ENCODE measurements at places on chromosomes 3 and 15.

DNA sequence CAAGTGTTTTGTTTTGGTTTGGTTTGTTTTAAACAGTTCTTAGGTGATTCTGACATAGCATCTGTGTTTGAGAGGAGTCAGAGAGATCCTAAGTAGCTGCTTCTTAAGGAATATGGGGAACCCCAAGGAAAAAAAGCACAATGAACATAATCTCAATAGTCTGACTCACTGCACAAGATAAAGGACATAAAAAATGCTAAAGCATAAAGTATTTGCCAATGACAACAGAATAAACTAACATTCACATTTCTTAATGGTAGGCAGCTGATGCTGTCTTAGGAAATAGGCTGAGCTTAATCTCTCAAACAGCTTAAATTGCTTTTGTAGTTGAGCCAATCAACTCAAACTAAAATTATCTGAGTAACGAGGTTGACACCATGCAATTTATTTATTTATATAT lies 2.9 kb downstream of the NCEH1 start:
- no peak for DNase-seq

GRCh38 chr3:16551342-16551976 lies 38.0 kb upstream of the RFTN1 start:
- DNase-seq: no peak

DNA sequence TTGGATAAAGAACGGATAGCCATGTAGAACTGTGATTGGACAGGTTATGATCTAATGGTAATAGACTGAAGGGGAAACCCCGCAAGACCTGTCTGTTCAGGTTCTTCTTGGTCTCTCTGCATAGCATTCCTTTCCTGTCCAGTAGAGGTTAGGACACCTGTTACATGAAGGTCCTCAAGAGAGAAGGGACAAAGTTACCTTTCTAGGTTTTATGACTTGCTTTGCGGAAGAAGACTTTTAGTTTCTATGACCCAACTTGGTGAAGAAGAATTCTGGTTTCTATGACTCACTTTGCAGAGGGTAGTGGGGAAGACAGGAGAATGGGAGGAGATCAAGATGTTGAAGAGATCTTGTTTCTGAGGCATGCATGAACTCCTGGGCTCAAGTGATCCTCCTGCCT lies 97.9 kb upstream of the C3orf80 start:
- DNase-seq: no peak

GRCh38 chr3:76383781-76384180 lies 598.4 kb upstream of the ZNF717 start:
- DNase-seq: no peak

DNA sequence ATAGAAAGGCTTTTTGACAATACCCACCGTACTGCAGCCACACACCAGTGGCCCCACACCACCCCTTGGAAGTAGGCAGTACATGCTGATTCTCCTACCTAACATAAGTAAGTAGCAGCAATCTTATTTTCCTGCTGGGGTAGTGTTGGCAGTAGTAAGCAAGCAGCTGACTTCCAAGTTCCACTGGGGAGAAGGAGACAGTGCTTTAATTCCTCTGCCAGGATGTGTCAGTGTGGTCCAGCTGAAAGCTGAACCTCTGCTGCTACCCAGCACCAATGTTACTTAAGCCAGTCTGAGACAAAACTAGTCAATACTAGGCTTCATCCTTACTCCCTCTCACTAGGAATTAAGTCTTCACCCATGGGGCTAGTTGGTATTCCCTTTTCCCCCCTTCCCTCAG lies 74.7 kb downstream of the DZIP3 start:
- DNase-seq: no peak

DNA sequence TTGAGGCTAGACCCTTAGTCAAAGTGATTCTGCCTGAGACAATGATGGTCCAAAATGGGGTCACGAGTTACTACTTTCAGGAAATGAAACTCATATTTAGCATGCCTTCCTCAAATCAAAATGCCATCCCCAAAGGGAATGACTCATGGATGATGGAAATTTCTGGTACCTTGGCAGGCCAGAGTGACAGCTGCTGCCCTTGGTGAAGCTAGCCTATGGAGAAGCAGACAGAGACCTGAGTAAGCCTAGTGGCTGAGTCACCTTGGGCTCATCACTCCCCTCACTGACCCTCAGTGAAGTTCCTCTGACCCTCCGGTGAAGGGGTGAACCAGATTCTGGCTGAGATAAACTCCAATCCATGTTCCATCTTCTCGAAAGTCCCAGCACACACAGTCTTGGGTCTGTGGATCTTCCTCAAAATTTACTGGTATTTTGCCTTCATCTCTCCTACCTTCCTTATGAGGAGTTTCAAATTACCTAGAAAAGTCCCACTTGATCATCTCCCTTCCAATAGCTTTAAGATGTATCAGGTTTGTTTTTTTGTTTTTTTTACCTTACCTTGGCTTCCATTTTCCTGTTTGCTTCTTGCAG lies 54.5 kb upstream of the ABHD17C start:
- DNase-seq: no peak

DNA sequence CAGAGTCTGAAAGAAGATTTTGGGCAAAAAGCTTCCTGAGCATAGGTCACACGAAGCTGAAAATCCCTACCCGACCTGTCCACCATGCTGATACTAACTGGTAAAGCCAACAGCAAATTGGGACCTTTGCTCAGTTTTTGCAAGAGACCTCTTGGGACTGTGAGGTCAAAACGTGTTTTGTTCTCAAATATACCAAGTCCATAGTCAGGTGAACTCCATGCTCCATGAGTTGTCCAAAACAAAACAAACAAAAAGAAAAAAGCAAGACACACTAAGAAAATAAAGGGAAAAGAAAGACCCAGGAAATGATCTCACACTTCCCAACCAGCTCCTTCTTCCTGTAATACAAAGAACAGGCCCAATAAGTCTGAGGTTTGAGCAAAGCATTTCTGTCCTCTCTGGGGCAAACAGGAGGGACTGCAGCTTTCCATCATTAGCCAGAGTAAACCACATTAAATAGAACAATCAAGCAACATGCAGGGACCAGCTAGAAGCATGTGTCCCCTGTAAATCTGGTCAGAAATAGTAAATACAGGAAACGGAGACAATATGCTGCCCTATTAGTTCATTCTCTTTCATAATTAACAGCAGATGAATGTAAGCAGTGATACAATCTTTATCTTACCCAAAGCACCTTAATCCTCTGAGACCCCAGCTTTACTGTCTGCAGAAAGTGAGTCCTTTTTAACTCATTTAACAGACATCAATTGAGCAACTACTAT lies 125.0 kb upstream of the LIPC start:
- no peak for DNase-seq

DNA sequence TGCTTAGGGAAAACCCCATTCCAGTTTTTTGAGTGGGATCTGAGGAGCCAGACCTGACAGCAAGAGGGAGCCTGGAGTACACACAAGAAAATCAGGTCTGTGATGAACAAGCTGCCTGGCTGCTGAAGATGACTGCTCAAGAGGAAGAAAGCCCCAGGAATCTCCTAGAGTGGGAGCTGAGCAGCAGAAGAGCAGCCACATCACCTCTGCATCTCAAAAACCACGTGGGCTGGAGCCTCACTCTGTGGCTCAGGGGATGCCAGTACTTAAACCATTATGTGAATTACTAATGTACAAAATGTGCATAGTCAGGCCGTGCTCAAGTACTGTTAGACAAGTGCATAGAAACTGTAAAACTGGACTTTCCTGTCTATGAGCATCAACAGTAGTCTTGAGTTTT lies 52.4 kb downstream of the SLC9A9 start:
- DNase-seq: no peak

- no peak for DNase-seq
Measured at GRCh38 chr3:10471054-10471688, 34.2 kb downstream of the ATP2B2 start.

GRCh38 chr15:64187396-64188191 lies 24.8 kb upstream of the PPIB start:
- DNase-seq: no peak

DNA sequence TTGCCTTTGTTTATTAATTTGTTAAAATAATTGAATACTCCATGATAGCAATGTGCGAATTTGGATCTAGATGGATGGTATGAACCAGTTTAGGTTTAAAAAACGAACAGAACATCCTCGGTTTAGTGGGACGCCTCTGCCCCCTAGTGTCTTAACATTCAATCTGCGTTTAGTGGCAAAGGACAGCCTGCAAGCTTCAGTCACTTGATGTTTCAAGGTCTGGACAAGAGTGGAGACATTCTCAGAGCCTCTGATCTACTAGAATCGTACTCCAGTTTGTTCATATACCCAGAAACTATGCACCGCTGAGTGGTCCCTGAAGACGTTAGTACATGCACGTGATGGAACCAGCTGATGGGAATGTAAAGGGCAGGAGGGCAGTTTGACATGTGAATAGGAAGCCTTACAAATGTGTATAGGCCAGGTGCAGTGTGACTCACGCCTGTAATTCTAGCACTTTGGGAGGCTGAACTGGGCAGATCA lies 17.8 kb upstream of the ATP13A4 start:
- DNase-seq: no peak

DNA sequence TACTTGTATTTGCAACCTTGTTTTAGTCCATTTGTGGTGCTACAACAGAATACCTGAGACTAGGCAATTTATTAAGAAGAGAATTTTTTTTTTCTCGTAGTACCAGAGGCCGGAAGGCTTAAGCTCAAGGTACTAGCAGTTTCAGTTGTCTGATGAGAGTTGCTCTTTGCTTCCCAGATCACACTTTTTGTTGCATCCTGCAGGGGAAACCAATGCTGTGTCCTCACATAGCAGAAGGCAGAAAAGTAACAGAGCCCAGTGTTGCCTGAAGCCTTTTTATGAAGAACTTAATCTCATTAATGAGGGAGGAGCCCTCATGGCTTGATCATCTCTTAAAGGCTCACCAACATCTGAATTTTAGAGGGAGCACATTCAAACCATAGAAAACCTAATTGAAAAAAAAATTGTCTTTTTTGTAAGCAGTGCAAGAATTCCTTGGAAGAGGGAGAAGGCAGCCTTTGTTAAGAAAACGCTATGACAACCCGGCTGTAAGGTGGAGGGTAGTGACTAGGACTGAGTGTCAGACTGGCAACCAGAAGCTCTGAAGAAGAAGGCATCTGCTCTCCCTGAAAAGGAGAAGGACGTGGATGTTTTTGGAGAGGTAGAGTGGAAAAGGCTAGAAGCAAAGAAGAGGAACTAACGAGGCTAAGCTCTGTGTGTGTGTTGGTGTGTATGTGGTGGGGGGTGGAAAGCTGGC lies 1245.3 kb downstream of the ROBO2 start:
- DNase-seq: no peak

GRCh38 chr3:30048431-30048830 lies 558.0 kb upstream of the TGFBR2 start:
- no peak for DNase-seq

DNA sequence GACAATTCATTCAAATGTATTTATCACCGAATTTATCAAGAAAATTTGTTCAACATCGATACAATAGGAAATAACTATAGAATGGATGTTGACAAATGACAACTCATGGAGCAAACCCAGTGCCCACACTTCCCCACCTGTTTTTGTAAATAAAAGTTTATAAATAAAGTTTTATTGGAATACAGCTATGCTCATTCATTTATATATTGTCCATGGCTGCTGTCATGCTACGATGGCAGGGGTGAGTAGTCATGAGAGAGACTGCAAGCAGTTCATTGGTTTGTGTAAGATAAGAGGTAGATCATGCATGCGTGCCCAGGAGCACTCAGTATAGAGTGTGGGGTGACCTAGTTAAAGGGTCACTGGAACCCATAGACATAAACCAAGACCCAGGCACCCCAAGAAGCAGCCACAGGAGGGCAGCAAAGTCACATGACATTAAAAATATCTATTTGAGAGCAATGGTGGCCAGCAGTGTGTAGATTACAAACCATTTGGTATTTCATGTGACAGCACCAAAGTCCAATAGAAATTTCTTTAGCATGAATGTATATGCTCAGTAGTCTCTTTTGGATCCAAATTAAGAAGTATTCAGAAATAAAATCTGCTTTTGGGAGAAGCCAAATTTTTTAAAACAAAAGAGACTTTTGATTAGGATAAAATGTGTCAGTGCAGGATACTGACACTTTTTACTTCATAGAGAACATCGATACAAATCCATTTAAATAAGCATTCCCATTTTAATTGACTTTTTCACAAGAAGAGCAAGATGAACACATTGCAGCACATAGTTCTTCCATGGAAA lies 794.8 kb downstream of the MCTP2 start:
- DNase-seq: no peak

GRCh38 chr15:70801109-70801508 lies 37.8 kb upstream of the UACA start:
- no peak for DNase-seq

DNA sequence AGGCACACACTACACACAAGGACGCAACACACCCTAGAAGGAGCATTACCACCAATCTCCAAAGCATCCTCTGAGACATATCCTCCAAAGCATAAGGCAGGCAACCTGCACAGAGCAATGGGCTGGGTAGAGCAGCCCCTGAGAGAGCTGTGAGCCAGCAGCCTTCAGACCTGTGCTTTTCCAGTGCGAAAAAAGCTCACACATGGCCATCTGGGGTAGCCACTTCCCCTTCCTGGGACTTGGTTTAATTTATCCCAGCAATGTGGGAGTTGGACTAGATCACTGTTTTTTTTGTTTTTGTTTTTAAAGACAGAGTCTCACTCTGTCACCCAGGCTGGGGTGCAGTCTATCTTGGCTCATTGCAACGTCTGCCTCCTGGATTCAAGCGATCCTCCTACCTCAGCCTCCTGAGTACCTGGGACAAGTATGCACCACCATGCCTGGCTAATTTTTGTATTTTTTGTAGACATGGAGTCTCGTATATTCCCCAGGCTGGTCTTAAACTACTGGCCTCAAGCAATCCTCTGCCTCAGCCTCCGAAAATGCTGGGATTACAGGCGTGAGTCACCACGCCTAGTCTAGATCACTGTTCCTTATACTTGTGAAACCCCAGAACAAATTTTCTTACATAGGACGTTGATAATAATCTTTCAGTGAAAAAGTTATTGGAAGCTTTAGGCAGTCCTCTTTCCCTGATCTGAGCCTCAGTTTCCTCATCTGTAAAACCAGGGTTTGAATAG lies 18.9 kb downstream of the PTPN23 start:
- DNase-seq: no peak

DNA sequence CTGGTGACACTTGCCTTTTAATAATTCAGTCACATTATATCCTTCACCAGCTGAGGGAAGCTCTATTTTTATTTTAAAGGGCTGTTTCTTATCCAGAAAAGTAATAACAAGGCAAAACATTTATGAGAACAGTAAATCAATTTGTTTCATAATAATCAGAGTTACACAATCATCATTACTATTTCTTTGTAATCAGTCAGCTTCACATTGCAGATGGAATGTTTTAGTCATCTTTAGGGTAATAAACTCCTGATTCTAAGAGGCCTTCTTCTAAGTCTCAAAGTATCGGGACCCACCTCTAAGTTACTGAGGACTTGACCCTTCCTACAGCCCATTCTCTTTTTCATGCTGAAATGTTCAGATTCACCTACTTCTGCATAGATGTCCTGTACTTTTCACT lies 298.3 kb upstream of the TGFBR2 start:
- DNase-seq: no peak

DNA sequence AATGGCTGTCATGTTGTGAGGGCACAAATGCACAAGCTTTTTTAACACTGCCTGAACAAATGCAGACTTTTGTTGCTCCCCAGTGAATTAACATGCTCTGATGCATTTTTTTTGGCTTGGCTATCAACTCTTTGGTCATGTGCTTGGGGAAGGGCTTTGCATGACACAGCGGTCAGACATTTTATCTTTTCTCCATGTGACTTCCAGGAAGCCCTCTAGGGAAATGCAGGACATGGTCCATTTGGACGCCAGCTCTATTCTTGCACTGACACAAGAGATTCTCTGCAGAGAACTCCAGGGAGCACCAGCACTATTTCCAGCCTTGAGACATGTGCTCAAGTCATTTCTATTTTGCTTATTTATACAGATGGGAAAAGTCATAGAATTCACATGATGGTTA lies 46.2 kb downstream of the NEK11 start:
- DNase-seq: no peak

GRCh38 chr15:66290518-66290917 lies 2.9 kb upstream of the DIS3L start:
- no peak for DNase-seq

Measured in hypothalamus (tissue), 51 donors.